ENCODE measurements at places on chromosomes 6 and 20.
A peak's percentile ranks its signal among the peaks of the same experiment; 100 is the strongest.

- peak; percentile 7 for DNase-seq
Measured at GRCh38 chr6:138787138-138787537, 8.7 kb upstream of the ECT2L start.

GRCh38 chr20:39278230-39278788 is 316.2 kb downstream of the DHX35 start:
- DNase-seq = no peak

- DNase-seq = no peak
Measured at GRCh38 chr6:143603455-143603854, 74.3 kb upstream of the PHACTR2 start.

DNA sequence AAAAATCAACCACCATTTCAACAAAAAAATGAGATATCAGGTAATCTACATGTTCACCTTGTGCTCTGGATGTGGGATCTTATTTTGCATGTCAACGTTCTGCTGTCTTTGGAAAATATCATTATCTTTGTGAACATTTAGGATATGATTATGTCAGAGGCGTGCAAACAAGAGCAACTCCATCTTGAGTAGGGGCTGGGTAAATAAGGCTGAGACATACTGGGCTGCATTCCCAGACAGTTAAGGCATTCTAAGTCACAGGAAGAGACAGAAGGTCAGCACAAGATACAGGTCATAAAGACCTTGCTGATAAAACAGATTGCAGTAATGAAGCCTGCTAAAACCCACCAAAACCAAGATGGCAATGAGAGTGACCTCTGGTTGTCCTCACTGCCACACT is 28.8 kb upstream of the ZBTB24 start:
- no peak for DNase-seq

DNA sequence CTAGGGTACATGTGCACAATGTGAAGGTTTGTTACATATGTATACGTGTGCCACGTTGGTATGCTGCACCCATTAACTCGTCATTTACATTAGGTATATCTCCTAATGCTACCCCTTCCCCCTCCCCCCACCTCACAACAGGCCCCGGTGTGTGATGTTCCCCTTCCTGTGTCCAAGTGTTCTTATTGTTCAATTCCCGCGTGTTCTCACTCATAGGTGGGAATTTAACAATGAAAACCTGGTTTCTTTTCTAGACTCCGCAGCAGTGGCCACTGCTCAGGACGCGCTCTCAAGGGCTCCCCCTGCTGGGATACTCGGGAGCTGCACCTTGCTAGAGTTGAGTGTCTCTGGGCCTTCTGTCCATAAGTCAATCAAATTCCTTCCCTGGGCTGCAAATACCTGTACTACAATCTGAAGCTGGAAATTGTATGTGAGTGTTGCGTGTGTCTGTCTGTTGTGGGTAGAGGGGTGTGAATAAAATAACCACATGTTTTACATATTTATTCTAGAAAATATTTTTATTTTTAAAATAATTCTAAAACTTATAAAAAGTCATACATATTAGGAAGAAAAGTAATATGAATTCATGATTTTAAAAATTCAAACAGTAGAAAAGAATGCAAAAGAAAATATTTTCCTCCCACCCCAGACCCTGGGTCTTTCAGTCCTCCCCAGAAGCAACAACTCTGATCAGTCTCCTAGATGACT is 8.2 kb upstream of the CEP250 start:
- peak; percentile 90 for DNase-seq
